ENCODE measurements at places on chromosomes 1 and 21.

DNA sequence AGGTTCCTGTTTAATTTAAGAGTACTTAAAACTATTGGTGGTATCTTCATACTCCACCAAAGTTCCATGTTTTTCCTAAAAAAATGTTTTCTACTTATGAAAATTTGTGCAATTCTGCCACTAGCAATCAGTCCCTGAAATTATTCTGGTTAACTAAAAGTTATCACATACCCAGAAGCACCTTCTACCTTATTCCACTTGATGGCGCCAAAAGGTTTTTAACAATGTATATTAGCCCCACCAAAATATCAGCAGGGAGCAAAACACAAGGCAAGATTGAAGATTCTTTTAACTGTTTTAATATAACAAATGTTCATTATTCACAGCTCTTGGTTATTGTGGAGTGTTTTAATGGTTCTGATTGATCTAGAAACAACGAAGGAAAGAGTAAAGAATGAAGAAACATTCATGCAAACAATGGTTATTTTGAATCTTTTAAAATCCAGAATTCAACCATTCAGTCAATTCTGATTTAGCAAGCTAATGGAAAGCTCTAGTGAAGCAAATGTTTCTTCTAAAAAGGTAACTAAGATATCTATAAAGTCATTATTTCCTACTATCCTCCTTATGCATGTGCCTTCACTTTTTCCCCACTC is 67.2 kb downstream of the TTLL7 start:
- no peak for DNase-seq

DNA sequence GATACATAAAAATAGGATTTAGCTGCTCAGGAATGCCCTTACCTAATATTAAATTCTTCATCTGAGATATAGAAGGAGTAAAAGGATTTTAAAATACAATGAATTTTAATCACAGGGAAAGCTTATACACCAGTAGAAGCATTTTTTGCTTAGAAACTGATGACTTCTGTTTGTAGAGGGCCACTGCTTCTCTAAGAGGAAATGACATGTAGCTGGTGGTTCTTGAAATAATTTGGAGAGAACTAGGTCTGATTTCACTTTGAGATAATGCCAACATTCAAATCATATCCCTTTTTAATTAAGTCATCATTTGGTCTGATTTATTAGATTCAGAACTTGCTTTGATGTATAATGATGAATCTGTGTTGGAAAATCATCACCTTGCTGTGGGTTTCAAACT is 166.6 kb upstream of the SGIP1 start:
- DNase-seq, result no peak

DNA sequence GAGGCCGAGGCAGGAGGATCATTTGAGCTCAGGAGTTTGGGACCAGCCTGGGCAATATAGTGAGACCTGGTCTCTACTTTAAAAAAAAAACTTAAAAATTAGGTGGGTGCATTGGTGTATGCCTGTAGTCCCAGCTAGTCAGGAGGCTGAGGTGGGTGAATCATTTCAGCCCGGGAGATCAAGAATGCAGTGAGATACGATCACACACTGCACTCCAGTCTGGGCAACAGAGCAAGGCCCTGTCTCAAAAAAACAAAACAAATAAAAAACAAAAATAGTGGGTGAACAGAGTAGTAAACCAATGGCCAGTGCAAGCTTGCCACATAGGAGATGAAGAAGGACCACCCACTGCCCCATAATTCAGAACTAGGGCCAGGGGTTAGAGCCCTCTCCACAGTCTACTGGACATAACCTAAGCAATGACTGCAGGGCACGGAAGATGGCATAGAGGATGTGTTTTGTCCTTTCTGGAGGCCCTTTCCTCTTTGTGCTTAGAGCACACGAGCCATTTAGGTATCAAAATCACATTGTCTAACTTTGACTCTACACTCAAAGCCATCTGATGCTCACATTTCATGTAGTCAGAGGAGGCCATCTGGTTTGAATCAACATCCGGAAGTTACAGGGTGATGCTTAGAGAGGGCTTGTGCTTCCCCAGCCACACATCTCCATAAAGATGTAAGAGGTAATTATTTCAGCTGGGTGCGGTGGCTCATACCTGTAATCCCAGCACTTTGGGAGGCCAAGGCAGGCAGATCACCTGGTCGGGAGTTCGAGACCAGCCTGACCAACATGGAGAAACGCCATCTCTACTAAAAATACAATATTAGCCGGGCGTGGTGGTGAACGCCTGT is 12.6 kb downstream of the CD2 start:
- DNase-seq, result no peak

DNA sequence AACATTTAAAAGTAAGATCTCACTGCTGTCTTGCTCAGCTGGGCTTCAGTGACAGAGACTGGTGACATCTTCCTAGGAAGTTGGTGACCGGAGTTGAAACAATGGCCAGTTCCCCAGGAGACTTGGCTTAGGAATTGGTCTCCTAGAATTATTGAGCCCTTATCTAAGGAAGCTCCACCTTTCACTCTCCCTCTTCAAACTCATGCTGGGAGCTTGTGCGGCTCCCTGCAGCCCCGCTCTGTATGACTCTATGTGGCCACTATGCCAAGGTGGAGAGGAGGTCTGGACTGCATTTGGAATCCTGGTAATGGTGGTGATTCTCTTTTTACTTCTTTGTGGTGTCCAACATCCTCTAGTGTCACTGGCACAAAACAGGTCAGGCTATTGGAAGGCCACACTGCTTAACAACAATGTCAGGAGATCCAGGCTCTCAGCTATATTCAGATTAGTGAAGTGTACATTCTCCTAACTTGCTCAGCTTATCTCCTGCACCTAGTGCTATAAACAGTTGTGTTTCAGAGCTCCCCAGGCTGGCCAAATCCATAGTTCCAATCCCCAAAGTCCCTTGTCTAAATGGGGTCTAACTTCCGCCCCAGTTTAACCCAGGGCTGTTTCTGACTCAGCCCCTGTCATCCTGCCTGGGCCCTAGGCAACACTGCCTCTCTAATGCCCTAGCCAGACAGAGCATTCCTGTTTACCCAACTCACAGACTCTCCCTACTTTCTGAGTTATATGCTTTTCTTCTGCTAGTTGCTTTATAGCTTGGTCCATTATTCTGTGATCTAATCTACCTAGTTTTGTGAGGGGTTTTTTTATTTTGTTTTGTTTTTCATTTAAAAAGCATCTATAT is 18.3 kb downstream of the ATP2B4 start:
- no peak for DNase-seq

DNA sequence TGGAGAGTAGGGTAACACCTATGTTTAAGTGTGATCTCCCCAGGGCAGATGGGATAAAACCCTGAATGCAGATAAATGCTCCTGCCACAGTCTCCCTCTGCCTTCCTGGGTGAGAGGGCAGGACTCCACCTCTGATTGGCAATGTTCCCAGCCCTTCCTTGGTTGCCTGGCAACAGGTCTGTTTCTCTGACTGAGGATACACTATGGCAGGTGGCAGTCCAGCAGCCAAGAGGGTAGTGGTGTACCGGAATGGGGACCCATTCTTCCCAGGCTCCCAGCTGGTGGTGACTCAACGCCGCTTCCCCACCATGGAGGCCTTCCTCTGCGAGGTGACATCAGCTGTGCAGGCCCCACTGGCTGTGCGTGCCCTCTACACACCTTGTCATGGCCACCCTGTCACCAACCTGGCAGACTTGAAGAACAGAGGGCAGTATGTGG is at the start of gene DCDC2B:
TSS of gene DCDC2B (plus strand) at position 199 of the 438 bp plus-strand sequence. CDS start at position 204, 5 bp downstream.
- no peak for DNase-seq

GRCh38 chr21:26449161-26449560 is 123.9 kb downstream of the CYYR1 start:
- DNase-seq, result no peak

- no peak for DNase-seq
Observed at GRCh38 chr1:86703696-86704457, 499 bp upstream of the SH3GLB1 start.

DNA sequence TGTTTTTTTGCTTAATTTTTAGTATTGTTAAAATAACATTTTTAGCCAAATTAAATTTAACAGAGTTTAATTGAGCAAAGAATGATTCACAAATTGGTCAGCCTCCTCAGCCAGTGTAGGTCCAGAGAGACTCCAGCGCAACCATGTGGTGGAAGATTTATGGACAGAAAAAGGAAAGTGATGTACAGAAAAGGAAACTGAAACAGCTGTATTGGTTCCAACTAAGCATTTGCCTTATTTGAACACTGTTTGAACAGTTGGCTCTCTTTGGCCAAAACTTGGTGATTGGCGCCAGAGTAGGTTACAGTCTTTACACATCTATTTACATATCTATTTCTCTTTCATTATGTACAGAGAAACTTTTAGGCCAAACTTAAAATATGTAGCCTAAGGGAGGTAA is 19.4 kb downstream of the RPS6KC1 start:
- DNase-seq, result no peak

DNA sequence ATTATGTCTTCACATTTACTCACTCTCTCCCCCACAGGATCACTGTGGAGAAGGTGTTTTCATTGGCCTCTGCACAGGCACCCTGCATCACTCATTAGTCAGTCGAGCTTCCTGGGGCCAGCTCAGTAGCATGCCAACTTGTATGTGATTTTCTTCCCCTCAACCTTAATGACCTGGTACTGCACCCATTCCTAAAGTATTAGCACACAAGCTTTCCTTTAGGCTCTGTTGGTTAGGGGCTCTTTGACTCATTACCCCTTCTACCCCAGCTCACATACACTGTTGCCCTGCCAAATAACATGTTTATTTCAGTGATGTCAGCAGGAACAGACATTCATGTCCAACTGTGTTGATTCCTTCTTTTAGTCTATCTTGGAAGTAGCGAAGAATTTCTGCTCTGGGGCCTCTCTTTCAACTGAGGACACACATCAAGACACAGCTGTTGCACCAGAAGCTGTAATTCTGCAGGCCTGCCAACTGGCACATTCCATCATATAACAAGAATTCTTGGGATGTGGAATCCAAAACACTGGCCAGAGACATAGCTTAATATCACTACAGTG is 603.5 kb upstream of the ADAMTS5 start:
- no peak for DNase-seq

DNA sequence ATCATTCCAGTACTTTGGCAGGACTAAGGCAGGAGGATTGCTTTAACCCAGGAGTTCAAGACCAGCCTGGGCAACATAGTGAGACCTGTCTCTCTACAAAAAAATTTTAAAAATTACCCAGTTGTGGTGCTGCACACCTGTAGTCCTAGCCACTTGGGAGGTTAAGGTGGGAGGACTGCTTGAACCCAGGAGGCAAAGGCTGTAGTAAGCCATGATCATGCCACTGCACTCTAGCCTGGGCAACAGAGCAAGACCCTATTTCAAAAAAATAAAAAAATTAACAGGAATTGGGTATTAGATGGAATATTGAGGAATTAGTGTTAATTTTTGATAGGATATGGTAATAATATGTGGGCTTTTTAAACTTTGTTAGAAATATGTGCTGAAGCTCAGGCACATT is 16.8 kb downstream of the TAF13 start:
- no peak for DNase-seq

DNA sequence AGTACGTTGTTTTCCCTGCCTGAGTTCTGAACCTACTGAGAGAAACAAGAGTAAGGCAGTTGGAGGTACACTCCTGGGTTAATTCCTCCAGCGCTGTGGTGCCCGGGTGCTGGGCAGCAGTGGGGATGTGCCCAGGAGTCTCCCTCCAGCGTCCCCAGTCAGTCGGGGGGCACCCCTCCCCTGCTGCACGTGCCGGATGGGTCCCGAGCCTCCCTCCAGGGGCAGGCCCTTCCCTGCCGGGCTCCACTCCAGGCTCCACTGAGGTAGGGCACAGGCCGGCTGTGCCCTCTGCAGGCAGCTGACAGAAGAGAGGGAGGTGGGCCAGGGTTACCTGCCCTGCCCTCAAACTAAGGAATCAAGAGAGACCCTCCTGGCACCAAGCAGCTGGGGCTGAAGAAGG is 238.1 kb upstream of the VAMP3 start:
- no peak for DNase-seq

GRCh38 chr1:85330214-85330631 is 53.8 kb upstream of the BCL10 start:
- no peak for DNase-seq

DNA sequence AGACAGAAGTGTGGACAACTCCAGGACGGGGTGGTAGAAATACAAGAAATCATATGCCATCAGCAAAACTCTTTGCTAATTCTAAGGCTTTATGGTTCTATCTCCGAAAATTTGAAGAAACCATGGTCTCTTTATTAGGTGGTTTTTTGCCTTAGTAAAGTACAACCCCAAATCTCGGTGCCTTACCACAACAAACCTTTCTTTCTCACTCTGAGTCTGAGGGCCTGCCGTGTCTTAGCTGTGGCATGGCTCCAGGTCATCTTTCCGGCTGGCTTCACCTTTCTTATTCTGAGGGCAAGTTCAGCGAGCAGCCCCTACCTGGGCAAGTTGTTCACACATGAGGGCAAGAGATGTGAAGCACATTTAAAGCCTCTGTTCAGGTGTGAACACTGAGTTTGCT is 280.6 kb downstream of the TTLL7 start:
- no peak for DNase-seq

GRCh38 chr1:11940260-11940921 is 5.9 kb downstream of the PLOD1 start:
- no peak for DNase-seq

DNA sequence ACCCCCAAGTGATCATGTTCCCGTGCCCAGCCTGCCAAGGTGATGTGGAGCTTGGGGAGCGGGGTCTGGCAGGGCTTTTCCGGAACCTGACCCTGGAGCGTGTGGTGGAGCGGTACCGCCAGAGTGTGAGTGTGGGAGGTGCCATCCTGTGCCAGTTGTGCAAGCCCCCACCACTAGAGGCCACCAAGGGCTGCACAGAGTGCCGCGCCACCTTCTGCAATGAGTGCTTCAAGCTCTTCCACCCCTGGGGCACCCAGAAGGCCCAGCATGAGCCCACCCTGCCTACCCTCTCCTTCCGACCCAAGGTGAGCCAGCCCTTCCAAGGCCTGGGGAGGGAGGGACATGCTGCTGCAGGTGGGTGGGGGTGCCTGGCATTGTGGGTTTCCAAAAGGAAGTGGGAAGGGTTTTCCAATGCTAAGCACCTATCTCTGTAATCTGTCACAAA is 2.3 kb downstream of the TRIM46 start:
- no peak for DNase-seq

DNA sequence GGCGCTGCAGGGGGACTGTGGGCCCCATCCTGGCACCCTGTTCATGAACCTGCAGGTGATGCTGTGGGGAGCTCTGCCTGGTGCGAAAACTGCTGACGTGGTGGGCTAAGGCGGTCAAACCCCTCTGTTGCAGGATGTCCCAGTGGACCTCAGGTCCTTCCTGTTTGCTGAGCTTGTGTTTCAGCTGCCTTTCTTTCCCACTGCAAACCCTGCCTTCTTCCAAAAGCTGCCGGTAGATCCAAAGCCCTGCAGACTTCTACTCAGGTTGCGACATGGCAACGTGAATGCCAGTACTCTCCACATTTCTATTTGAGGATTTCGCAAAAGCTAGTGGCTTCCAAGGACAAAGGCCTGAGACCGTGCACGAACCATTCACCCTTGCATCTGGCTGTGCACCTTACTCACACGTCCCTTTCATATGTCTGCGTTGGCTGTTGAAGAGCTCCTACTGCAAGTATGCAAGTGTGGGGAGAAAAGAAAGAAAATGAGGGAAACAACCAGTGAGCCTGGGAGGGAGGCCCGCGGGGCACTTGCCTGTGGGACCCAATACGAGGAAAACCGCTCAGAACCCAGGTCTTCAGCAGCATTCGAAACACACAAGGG is 6.2 kb upstream of the RRP1 start:
- no peak for DNase-seq

- peak; percentile 17 for DNase-seq
Observed at GRCh38 chr1:201191653-201192260, 1.1 kb downstream of the IGFN1 start.

- no peak for DNase-seq
Observed at GRCh38 chr1:204977318-204977717, 65.7 kb upstream of the CNTN2 start.

- DNase-seq, result no peak
Observed at GRCh38 chr21:24171736-24172135, 1435.5 kb downstream of the MRPL39 start.

Data from stimulated activated CD8-positive, alpha-beta memory T cell treated with anti-CD3 and anti-CD28 coated beads, Interleukin-4, amount 100 ng/mL, for 24 hours (primary cell).